ENCODE measurements at places on chromosomes 11 and 22.

DNA sequence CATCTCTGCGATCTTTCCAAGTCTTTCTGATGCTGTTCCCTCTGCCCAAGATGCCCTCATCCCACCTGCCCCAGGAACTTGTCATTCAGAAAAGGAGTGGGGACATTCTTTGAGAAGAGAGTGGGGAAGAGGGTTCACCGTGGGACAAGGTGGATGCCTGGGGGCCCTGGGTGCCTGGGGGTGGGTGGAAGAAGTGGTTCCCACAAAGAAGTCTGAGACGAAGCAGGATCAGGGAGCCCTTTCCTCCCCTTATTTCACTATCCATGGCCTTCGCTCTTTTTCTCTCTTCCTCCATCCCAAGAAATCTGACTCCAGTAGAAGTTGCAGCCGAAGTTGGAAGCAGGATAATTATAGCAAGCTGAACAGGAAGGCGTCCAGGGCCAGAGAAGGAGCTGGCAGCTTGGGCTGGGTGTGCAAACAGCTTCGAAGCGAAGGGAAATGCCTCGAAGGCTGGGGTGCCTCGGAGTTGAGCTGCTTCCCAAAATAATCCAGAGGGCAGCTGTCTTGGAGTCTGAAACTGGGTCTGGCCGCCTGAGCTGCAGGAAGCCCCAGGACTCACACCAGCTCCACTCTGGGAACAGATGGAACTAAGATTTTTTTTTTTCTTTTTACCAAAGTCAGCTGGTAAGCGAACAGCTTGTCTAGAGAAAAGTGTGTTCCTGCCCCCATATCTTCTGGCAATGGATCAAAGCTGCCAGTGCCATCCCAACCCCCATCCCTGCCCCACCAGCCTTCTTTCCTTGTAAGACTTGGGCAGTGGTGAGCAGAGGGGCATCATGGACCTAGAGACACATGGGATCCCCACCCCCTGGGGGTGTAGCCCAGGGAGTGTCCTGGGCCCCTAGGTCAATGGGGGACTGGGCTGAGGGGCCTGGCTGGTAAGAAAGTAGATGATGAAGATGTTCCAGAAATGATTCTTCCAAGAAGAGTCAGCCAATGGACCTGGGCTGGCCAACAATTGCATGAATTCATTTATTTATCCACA is 31.5 kb downstream of the PARVG start:
- DNase-seq, result no peak

DNA sequence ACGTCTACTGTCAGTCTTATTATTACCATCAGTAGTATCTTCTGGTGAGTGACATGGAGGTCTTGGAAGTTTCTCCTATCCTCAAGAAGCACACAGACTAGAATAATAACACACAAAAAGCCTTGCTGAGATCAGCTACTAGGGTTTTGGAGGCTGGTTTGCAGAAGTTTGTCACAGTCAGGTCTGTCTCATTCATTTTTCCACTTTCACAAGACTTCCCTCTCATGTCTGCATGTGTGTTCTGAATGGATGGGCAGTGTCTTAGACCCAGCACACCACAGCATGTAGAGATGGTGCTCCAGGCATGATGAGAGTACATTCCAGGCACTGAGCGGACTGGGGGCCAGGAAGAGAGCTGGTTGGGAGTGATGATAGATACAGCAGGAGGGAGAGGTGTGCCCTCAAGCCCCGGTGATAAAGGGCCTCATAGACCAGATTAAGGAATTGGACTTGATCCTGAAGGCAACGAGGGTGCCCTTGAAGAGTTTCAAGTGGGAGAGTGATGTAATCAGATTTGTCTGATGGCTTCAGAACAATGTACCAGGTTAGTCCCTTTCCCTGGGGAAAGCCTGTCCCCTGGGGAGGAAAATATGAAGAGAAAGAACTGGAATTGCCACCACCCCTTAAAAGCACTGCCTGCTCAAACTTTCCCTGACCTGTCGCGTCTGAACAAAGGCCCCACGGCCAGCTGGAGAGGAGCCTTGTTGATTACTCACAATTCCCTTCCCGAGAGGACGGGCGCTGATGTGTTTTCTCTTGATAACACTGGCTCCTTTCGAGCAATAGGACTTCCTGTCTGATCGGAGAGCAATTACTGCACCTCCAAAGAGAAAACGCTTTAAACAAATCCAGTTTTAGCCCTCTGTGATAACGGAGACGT is 45.1 kb upstream of the LMO2 start:
- DNase-seq, result no peak

DNA sequence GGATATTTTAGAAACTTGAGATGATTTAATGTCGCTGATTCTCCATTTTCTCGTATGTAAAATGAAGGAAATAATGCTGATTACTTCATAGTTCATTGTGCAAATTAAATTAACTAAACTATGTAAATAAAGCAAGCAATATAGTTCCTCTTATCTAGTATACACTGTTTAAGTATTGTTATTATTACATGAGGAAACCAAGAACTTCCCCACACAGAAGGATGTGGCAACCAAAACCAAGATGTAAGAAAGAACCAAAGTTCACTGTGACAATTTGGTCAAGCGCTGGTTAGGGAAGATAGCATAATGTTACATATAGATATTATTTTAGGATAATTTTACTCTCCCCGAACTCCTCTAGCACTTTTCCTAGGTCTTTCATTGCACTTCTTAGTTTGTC is 103.2 kb downstream of the XKR3 start:
- DNase-seq, result no peak

GRCh38 chr11:20483931-20484330 is 96.4 kb downstream of the PRMT3 start:
- no peak for DNase-seq

DNA sequence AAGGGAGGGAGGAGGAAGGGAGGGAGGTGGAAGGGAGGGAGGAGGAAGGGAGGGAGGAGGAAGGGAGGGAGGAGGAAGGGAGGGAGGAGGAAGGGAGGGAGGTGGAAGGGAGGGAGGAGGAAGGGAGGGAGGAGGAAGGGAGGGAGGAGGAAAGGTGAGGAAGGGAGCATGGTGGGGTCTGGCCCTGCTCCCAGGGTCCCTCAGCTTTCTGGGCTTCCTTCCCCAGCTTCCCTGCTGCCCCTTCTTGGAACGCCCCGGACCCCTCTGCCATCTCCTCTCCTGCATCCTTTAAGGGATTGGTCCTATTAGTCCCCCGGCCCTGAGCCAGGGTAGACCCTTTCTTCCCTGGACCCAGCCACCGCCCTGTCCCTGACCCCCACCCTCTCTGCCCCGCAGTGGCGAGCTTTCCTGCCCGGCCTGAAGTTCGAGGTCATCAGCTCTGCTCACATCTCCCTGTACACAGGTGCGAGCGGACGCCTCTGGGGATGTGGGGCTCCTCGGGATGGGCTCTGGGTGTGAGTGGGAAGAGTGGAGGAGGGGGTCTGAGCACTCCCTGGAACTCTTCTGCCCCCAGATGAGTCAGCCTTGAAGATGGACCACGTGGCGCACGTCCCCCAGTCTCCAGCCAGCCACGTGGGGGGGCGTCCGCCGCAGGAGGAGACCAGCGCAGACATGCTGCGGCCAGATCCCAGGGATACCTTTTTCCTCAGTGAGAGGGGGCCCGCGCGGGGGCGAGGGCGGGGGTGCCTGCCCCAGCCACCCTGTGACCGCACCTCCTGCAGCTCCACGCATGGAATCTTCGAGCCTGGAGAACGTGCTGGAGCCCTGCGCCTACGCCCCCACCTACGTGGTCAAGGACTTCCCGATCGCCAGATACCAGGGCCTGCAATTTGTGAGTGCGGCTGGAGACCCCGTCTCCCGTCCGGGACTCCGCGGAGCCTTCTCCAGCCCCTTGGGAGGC is 6.0 kb downstream of the B4GALNT4 start:
- DNase-seq, result no peak

DNA sequence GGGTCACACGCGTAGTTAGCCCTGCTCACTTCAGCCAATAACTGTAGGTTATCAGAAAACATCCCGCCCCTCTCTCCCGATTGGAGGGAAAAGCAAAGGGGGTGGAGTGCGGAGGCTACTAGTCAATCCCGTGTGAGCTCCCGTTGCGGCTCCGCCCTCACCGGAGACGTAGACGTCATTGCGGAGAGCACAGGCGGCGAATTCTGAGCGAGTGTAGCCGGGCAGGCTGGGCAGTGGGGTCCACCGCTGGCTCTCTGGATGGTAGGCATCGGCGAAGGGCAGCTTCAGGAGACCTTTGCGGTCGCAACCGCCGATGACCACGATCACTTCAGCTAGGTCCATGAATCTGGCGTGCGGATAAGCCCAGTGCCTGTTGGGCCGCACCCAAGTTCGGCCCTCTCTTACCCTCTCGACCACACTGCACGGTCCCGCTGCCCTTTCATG is 4.7 kb downstream of the KLHL35 start:
- DNase-seq, result peak; percentile 11

DNA sequence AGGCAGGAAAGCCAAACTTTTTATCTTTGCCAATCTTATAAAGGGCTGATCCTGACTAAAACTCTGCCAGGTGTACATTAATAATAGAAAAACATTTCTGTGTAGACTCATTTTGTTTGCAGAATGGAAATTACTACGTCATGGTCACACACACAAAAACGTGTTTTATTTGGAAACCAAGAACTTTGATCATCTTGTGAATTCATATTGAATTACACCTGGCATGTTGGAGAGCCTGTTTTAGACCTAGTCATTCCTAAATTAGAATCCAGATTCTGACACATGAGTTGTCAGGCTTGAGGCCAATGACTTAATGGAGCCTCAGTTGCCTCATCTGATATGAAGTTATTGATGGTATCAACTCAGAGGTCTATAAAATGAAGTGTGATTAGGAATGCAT is 235.6 kb upstream of the TENM4 start:
- DNase-seq, result no peak

- no peak for DNase-seq
Observed at GRCh38 chr11:83249972-83250593, 36.1 kb downstream of the CCDC90B start.
